ENCODE measurements at places on chromosomes 2 and 18.

DNA sequence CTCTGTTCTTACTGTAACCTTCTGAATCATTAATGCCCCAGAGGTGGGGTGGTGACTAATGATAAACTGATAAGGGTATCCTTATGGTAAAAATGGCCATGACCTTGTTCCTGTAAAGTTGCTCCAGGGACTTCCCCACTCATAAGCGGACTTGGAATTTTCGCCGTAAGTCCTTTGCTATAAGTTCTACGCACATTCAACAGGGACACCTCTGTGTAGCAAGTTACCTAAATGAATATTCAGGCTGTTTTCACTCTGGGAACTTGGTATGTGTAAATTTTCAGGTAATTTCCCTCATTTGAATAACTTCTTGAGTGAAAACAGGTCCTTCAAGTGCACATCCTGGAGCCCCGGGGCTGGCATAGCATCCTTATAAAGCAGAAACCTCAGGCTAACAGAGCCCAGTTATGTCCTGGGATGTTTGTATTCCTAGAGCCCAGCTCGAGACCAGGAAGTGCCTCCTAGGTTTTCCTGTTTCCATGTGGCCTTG, 9.4 kb upstream of the AGFG1 start:
- DNase-seq, result no peak

- no peak for DNase-seq
Measured at GRCh38 chr18:65322895-65323294, 427.9 kb upstream of the CDH7 start.

- no peak for DNase-seq
Measured at GRCh38 chr2:38187541-38188011, 111.6 kb upstream of the CYP1B1 start.

GRCh38 chr2:204669382-204669781, 124.1 kb downstream of the PARD3B start:
- no peak for DNase-seq

All from cortex of kidney (tissue), 1 donor.